NCI-H2107 (cell line): ENCODE measurements at places on chromosomes 3 and 15.

DNA sequence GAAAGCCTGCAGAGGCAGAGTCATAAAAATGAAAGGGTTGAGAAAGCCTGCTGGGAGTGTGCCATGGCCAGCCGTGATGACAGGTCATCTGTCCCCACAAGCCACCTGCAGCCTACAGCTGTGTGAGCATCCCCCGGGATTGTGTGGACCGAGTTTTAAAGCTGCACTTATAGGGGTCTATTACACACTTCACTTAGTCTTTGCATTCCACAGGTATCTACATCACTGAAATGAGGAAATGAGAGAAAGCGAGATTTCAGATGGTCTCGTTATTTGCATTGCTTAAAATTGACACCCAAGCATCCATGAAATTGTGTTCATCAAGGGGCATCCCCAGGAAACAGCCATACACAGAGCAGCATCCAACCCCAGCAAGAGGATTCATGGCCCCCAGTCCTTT lies 137.6 kb upstream of the TRIM42 start:
- DNase-seq, result no peak

DNA sequence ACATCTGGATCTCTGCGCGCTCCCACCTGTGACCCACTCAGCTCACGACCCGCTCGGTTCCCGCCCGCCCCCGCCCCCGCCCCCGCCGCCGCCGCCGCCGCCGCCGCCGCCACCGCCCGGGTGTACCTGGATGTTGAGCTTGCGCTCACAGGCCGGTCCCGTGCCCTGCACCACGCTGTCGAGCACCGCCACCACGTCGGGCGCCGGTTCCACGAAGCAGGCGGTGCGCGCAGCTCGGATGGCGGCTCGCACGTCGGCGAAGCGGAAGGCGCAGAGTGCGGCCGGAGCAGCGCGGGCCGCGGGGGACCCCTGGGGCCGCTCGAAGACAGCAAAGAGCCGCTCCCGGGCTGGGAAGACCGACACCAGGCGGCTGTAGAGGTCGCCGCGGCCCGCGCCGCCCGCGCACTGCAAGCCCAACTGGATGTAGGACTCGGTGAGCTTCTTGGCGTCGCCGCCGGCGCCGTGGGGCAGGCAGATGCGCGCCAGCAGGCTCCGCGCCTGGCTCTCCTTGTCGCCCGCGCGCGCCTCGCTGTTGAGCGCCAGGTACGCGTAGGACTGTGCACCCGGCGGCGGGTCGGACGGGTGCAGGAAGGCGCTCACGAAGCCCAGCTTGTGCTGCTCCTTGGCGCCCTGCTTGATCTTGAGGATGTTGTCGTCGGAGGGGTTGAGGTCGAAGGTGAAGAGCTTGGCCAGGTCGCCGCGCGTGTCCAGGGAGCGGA lies 1.1 kb downstream of the PLXND1 start:
- no peak for DNase-seq

- no peak for DNase-seq
Observed at GRCh38 chr15:34009656-34010055, 29.3 kb downstream of the AVEN start.

DNA sequence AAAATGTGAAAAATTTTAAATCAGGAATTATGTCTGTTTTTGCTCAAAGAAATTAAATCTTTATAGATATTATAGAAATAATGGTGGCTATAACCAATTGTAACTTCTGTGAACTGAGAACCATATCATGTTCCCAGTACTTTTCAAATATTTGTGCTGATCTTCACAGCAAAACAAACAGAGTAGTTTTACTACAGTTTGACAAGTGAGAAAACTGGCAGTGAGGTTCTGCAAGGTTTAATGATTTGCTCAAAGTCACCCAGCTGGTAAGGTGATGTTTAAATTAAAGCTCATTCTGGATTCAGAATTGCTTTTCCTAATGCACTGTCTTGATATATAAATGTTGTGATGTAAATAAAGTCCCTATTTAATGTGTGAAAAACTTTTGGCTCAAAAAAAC lies 22.0 kb upstream of the SPTSSB start:
- DNase-seq, result no peak

GRCh38 chr3:12663401-12663935 lies 449 bp downstream of the RAF1 start:
- DNase-seq, result no peak

DNA sequence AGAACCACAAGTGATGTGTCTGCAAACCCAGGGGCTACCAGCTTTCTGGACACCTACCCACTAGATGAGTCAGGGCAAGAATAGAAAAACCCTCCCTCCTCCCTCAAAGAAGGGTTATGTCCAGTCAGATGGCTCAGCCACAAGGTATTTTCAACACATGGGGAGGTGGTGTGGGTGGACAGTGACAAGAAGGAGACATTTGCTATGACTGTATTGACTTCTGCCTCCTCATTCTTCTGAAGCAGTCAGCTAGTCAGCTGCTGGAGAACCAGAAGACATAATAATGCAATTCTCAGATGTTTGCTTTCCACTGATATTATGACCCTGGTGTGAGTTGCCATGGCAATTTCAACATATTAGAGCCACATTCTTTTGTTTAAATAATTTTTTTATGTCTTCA lies 66.7 kb upstream of the GOLGA8B start:
- DNase-seq, result no peak

- no peak for DNase-seq
Observed at GRCh38 chr3:133424937-133425869, 25.3 kb downstream of the BFSP2 start.

GRCh38 chr3:29334706-29335105 lies 53.8 kb downstream of the RBMS3 start:
- no peak for DNase-seq

DNA sequence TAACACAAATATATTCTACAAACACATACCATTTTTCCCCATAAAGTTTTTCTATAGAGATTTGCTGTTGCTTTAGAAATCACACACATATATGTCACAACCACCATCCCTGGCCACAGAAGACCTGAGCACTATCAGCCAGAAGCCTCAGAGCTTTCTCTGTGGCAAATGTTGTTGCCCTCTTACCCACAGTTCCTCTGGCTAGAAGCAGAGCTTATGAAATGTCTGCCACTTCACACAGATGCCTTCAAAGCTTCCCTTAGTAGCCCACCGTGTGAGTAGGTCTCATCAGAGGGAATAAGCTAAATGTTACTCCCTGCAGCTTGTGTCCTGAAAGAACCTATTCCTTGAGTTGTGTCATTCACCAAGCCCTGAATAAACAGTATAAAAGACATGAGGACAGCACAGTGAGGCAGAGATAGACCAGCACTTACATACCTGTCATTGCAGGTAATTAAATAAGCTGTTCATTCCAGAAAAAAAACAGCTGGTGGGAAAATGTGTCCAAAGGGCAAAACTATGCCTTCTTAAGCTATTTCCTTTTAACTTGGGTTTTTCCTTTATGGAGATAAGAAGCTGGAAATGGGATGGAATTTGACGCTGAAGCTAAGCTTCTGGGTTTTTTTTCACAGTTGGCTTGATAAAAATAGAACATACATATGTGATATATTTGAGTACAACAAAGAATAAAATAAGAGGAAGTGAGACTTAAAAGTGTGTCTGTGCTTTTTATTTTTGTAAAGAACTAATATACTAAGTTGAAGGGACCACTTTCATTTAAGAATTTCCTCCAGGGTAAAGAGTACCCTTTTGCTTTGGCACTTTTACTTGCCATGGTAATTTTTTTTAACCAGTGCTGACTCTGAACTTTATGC lies 391.4 kb downstream of the KCNH8 start:
- no peak for DNase-seq

DNA sequence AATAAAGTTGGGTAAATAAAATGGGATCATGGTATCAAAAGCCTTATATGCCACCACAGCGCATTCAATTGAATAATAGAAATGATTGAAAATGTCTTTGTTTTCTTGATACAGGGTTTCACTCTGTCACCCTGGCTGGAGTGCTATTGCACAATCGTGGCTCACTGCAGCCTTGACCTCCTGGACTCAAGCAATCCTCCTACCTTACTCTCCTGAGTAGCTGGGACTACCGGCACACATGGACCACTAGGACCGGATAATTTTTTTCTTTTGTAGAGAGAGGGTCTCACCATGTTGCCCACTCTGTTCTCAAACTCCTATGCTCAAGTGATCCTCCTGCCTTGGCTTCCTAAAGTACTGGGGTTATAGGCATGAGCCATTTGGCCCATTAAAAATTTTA lies 33.8 kb upstream of the BBX start:
- DNase-seq, result no peak

DNA sequence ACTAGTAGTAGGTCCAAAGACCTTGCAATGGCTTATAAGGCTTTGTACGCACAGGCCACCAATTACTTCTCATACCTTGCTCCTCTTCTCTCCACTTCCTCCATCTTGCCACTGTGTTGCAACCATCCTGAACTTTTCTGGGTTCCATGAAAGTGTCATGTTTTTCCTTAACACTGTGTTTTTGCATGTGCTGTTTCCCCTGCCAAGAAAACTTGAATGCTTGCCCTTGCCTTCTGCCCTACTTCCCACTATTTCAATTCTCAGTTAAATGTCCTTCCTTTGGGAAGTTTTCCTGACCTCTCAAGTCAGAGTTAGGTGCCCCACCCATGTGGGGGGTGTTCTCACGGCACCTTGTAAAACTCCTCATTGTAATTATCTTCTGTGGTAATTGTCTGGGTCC lies 182.8 kb downstream of the THRB start:
- DNase-seq, result no peak
